ENCODE measurements at places on chromosomes 13 and 19.

DNA sequence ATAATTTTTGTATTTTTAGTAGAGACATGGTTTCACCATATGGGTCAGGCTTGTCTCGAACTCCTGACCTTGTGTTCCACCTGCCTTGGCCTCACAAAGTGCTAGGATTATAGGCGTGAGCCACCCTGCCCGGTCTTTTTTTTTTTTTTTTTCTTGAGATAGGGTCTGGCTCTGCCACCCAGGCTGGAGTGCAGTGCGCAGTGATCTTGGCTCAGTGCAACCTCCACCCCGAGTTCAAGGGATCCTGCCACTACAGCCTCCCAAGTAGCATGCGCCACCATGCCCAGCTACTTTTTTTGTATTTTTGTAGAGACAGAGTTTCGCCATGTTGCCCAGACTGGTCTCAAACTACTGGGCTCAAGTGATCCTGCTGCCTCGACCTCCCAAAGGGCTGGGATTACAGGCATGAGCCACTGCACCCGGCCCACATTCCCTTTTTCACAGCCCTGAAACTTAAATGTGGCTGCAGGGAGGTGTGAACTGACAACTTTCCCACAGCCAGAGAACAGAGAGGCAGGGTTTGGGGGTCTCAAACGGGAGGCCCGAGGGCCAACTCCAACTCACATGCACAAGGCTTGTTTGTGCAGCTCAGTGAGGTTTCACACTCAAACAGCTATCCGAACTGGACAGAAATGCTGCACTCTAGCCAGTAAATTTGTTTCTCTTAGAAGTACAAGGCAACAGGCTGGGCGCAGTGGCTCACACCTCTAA lies 4.4 kb upstream of the S1PR5 start:
- no peak for DNase-seq

GRCh38 chr13:30908416-30908980 lies 2.4 kb downstream of the MEDAG start:
- no peak for DNase-seq

DNA sequence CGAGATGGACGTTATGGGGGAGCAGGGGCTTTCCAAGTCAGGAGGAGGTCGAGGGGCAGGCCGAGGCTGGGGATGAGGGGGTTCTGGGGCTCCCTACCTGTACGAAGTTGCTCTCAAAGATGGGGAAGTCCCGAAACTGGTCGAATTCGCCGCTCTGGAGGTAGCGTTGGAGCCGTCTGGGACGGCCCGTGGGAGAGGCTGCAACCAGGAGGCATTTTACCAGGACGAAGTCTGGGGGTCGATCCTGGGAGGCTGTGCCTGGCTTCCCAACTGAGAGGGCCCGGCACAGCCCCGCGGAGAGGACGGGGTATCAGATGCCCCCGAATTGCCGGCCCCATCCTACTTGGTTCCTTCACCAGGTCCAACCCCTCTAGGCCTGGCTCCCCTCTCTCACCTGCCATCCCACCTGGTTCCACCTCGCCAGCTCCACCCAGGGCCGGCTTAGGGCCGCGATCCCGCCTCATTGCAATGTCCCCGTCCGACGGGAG lies 527 bp upstream of the EMC10 start:
- no peak for DNase-seq

DNA sequence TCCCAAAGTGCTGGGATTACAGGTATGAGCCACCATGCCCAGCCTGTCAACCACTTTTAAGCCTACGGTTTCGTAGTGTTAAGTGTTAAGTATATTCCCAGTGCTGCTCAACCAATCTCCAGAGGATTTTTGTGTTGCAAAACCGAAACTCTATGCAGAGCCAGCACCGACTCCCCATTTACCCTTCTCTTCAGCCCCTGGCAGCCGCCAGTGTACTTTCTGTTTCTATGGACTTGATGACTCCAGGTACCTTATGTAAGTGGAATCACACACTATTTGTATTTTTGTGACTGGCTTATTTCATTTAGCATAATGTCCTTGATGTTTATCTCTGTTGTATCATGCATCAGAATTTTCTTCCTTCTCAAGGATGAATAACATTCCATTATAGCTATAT lies 1.1 kb downstream of the SULT2A1 start:
- DNase-seq: no peak

DNA sequence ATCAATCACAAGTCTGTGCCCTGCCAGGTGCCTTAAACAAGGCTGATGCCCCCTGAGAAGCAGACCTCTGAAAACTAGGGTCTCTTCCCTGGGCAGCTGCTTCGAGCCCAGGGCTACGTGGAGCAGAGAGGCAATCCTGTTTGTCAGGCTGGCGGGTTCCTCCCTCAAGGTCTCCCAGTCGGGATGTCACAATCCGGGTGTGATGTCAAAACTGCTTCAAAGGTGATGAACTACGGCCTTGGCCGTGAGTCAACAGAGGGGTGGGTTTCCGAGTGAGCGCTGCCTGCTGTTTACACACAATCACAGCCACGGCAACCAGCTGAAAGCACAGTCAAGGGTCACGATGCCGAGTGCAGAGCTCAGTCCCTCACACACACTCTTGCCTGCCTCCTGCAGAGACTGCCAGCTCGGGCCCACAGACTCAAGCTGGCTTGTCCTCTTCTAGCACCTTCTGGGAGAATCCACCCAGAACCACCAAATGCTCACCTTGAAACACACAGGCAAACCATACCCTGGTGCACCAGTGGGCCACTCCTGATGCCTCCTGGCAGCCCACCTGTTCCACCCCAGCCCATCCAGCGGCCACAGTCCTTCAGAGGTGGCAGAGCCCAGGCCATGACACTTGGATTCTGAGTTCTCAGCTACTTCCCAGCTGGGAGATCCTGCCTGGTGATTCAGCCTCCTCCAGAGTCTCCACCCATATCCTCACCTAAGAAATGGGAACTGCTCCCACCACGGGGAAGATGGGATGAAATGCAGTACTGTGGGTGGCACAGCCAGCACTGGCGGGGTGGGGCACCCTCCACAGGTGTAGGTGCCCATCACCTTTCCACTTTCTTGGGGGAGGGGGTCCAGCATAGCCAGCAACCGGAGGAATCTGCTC lies 6.8 kb downstream of the ELL start:
- no peak for DNase-seq

GRCh38 chr13:64417581-64417980 lies 2812.6 kb downstream of the PCDH9 start:
- DNase-seq: no peak
